RCC 7860 (cell line): ENCODE measurements at places on chromosomes 1 and 21.

GRCh38 chr1:235021321-235021720 lies 107.3 kb downstream of the TOMM20 start:
- no peak for DNase-seq

GRCh38 chr1:203080456-203080855 lies 5.4 kb downstream of the MYOG start:
- no peak for DNase-seq

GRCh38 chr21:35491114-35491513 lies 442.0 kb upstream of the RUNX1 start:
- DNase-seq, result no peak

DNA sequence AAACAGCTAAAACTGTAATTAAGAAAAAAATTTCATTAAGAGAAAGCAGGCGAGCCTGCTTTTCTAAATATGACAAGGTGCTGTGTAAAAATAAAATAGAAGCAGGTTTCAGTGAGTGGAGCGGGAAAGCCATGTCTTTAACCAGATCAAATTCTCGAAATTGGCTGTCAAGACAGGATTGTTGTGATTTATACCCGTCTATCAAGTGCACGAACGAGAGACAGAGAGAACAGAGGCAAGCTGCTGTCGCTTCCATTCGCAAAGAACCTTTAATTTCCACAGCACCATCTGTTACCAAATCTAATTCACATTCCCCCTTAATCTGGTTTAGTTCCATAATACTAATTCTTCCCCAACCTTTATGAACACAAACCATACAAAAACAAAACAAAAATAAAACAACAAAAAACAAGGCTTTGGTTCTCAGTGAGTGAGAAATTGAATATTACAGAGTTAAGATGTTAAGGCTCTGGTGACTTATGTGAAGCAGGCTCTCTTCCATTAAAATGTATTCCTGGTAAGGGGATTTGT lies 35.0 kb downstream of the ESRRG start:
- DNase-seq, result no peak

GRCh38 chr1:108669679-108670078 lies 8.8 kb upstream of the HENMT1 start:
- DNase-seq, result no peak
